ENCODE measurements at places on chromosomes 11 and 22. TPM values are rescaled to one million over a fixed set of nuclear protein-coding genes. Genes with fewer than 3 reads are reported as not detected.

Gene RAB36
- total RNA-seq, result 1.6 TPM

Gene KLHL35
- 2.9 TPM for total RNA-seq

Gene LRRC55
- not detected for total RNA-seq

Gene APOA1
- not detected for total RNA-seq

Data from epithelial cell of umbilical artery (primary cell).